ENCODE measurements at places on chromosomes 16 and 17.

DNA sequence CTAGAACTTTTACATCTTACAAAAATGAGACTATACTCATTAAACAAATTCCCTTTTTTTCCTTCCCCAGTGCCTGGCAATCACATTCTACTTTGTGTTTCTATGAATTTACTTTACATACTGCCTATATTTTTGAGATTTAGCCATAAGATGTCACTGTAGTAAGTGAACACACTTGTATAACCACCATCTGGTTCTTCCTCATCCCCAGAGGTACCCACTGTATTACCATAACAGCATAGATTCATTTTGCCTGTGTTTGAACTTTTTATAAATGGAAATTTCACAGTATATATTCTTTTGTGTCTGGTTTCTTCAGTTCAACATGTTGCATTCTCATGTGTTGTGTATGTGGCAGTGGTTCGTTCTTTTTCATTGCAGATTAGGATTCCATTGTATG is 15.8 kb downstream of the CYB5B start:
- H3K4me1 ChIP-seq: no peaks in the 10 kb centered on the region
- H3K27ac ChIP-seq: no peak overlapping the region
- no peak for DNase-seq
- H3K36me3 ChIP-seq: peaks cover 3% of the 10 kb centered on the region
- no peaks in the 10 kb centered on the region for H3K27me3 ChIP-seq

- no peaks in the 10 kb centered on the region for H3K4me1 ChIP-seq
- peak; percentile 41 for DNase-seq
- peaks cover 4% of the 10 kb centered on the region for H3K27me3 ChIP-seq
- no peak overlapping the region for H3K27ac ChIP-seq
- no peaks in the 10 kb centered on the region for H3K36me3 ChIP-seq
These were observed 2.5 kb downstream of the ALOX15B start for GRCh38 chr17:8041249-8041928.

GRCh38 chr16:27718201-27719105 is 168.5 kb downstream of the KATNIP start:
- no peak for DNase-seq
- peaks cover 4% of the 10 kb centered on the region for H3K36me3 ChIP-seq
- H3K27ac ChIP-seq: no peak overlapping the region

DNA sequence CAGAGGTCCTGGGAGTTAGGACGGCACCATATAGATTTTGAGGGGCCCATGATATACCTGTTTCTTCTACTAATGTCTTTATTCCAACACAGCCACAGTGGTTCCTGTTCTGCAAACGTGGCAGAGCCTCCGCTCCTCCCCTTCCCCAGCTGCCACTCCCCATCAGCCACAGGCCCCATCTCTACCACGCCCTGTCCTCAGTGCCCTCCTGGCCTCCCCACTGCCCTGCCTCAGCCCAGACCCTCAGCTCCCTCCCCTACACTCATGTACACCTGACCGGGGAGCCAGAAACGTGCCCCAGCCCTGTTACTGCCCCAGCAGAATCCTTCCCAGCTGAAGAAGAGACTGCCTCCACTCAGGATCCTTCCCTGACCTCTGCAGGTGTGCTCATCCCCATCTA is 11.9 kb upstream of the RBFOX3 start:
- H3K4me1 ChIP-seq: no peaks in the 10 kb centered on the region
- no peaks in the 10 kb centered on the region for H3K36me3 ChIP-seq
- H3K27ac ChIP-seq: no peak overlapping the region
- no peak for DNase-seq
- no peaks in the 10 kb centered on the region for H3K27me3 ChIP-seq

DNA sequence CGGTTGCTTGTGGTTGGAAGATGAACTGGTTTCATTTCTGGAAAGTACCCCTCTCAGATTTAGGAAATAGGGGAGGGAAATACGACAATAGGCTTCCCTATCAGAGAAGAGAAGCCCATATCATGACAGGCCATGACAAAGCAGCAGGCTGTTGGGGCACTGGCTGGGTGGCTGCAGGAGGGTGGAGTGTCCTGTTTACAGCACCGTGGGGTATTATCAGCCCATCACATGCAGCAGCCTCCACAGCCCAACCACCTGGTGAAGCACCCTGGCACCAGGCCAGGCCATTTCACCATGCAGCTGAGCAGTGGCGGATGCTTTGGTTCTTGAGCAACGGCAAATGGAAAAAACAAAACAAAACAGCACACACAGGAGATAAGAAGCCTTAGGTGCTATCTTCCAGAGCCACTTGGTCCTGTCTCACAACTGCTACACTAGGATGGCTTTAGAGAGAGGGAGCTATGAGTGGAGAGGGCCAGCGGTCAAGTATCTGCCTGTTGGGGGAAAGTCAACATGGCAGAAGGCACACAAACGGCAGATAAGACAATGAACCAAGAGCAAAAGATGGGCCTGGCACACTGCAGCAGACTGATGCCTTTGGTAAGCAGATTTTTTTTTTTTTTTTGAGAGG is 24.2 kb downstream of the FAM117A start:
- H3K27ac ChIP-seq: no peak overlapping the region
- no peak overlapping the region for H3K4me3 ChIP-seq
- no peaks in the 10 kb centered on the region for H3K27me3 ChIP-seq

All from trophoblast cell (in vitro differentiated cells and primary cell).